ENCODE measurements at places on chromosomes 7 and 10.

DNA sequence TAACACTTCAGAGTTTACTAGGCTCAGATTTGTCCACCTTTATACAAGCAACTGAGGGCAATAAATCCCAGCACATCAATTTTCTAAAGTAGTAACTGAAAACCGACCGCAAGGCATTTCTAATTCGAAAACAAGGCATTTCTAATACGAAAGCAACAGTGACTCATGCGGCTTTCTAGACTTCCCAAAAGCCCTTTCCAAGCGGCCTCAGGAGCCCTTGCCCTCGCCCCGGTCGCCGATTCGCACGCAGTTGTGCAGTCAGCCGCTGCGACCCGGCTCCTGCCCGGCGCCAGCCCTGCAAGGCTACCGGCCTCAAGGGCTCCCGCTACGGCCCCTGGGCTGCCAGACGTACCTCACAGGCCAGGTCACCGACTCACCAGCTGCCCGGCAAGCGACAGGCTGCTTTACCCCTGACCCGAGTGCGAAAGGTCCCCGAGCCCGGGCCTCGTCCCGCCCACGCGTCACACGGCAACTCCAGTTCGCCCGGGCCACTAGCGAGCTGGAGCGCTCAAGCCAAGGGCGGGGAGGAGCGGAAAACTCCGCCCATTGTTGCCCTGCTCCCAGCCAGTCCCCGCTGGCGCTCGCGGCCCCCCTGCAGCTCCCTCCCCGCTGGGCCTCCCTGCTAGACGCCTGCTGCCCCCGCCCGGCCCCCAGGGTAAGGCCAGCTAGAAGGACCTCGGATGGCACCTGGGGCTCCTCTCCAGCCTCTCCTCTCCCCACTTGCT, 7.3 kb downstream of the NCOA4 start:
- DNase-seq = peak; percentile 84

- DNase-seq = no peak
Observed at GRCh38 chr7:108266491-108266890, 136.3 kb upstream of the LAMB4 start.

DNA sequence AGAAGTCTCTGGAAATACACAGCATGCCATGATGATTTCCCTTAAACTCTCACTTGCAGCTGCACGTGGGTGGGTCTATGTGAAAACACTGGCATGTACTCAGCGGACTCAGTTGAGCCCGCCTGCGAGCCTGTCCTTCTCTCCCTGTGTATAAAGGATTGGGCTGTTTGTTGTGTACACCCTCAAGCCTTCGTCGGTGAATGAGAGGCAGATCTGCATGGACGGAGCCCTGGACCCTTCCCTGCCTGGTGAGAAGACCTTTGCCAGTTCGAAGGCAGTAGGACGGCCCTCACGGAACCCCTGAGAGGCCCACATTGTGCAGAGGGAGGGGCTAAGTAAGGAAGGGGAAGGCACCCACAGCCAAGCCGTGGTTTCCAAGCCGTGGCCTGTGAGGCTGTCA, 121.2 kb downstream of the WDFY4 start:
- DNase-seq = no peak

- DNase-seq = no peak
Observed at GRCh38 chr10:112775892-112776674, 174.0 kb upstream of the TCF7L2 start.

DNA sequence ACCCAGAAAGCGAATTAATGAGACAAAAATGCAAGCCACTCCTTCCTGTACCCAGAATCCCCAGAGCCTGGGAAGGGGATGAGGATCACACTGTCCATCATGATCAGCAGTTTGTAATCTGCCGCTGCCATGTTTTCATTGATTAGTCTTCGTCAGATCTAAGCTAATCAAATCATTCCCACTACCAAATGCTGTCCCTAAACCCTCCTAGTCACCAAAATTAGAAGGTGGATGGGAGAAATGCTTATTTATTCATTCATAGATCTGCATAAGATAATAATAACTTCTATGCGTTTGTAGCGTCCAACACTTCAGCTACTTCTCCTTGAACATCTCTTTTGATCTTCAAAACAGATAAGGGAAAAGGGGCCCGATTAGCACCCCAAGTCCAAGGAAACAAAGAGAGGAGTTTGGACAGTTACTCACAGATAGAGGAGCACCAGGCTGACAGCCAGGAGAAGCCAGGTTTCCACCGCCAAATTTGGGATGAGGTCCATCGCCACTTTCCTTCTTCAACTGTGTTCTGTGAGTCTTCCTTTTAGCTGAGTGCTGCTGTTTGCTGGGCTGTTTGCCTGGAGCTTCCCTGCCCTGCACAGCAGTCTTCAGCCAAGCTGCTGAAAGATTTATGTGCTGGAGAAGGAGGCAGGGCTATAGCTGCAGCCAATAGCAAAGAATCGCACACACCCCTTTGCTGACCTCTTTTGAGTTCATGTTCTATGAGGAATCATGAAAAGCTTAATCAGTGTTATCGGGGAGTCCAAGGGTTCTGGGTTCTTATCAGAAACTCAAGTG, at the start of gene CYP3A5:
Gene CYP3A5 (minus strand): TSS at position 597 of the 792 bp plus-strand sequence. CDS start 100 bp downstream, at position 497.
- DNase-seq = peak; percentile 46

DNA sequence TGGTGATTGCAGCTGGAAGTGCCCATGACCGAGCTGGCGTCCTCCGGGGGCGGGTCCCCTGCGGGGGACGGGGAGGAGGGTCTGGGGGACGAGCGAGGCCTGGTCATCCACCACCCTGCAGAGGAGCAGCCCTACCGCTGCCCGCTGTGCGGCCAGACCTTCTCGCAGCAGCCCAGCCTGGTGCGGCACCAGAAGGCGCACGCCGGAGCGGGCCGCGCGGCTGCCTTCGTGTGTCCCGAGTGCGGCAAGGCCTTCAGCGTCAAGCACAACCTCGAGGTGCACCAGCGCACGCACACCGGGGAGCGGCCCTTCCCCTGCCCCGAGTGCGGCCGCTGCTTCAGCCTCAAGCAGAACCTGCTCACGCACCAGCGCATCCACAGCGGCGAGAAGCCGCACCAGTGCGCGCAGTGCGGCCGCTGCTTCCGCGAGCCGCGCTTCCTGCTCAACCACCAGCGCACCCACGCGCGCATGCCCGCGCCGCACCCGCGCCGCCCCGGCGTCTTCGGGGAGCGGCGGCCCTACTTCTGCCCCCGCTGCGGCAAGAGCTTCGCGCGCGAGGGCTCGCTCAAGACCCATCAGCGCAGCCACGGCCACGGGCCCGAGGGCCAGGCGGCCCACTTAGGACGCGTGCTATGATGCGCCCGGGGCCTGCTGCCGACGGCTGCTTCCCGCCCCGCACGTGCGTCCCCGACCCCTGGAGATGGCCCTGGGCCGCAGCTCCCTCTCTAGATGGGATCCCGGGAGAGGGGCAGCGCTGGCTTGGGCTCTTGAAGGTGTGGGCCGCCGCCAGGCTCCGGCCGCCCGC, 28.7 kb downstream of the ZNF775 start:
- no peak for DNase-seq

DNA sequence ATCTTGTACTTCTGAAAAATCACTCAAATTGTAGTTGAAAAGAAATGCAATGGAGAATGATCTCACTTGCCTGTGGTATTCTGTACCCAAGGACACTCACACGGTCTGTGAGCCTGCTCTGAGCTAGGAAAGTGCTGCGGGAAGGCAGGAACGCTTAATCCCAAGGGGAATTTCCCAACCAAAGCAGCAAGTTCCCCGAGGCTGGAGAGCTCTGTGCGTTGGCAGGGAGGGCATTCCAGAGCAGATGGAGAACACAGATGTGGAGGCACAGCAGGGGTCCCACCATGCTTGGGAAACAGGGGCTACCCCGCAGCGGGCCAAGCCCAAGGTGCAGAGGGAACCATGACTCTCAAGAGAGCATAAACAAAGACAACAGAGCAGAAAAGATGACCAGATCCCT, 13.6 kb downstream of the SVIL start:
- DNase-seq = peak; percentile 29

- no peak for DNase-seq
Observed at GRCh38 chr7:106982415-106982814, 62.1 kb upstream of the PRKAR2B start.

GRCh38 chr10:93062514-93063143, 2.0 kb downstream of the CYP26C1 start:
- DNase-seq = peak; percentile 16

DNA sequence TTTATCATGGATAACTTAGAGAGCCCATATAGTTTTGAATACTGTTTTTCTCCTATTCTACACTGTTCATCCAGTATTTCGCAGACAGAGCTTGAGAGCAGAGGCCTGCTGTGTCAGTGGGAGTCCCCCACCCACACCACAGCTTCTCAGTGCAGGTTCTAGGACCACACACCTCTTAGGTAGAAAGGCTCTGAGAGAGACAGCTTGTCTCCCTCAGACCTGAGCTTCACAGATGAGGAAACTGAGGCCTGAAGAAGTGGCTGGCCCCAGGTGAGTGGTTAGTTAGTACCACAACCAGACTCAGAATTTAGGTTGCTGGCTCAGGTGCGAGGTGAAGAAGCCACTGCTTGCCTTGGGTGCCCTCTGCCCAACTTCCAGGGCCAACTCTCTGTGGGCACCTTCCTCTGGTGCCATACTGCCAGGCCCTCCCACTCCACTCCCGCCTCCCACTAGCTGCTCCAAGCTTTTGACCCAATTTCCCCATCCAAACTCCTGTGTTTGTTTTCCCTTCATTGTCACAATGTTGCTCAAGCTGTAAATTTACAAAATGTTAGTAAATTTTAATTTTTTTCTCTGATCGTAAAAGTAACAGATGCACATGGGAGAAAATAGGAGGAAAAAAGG, 7.6 kb upstream of the HILPDA start:
- DNase-seq = no peak

- DNase-seq = peak; percentile 37
Observed at GRCh38 chr10:44510379-44511115, 125.7 kb upstream of the CXCL12 start.

GRCh38 chr7:100799037-100799896, 28.1 kb downstream of the EPHB4 start:
- peak; percentile 18 for DNase-seq

- DNase-seq = no peak
Observed at GRCh38 chr7:151386301-151387160, 23.3 kb downstream of the WDR86 start.

All from kidney glomerular epithelial cell (primary cell).